ENCODE measurements at places on chromosomes 4 and X. TPM values are rescaled to one million over a fixed set of nuclear protein-coding genes. Genes with fewer than 3 reads are reported as not detected.

The SH3D19 gene
- 59.9 TPM for total RNA-seq

The TRIM60 gene
- total RNA-seq, result not detected

The KCTD8 gene
- total RNA-seq, result 9.3 TPM

The GPR78 gene
- 2.1 TPM for total RNA-seq

The NPY2R gene
- total RNA-seq, result 1.3 TPM

The PLP1 gene
- 123 TPM for total RNA-seq

The DOCK11 gene
- 21.0 TPM for total RNA-seq

The GLRA3 gene
- 1.9 TPM for total RNA-seq

The TBC1D9 gene
- 64.2 TPM for total RNA-seq

The AFAP1 gene
- total RNA-seq, result 57.6 TPM

The TRPC5OS gene
- 0.22 TPM for total RNA-seq

The PDE6B gene
- 141 TPM for total RNA-seq

The LRAT gene
- total RNA-seq, result 7.0 TPM

The PRRG3 gene
- total RNA-seq, result 24.4 TPM

The MAGEB1 gene
- total RNA-seq, result not detected

The GAGE12J gene
- total RNA-seq, result not detected

The DAPP1 gene
- 3.1 TPM for total RNA-seq

The TIGD4 gene
- 9.6 TPM for total RNA-seq

Data from camera-type eye (tissue), 1 donor.